Right renal pelvis (tissue), 4 donors: ENCODE measurements at places on chromosomes 7 and 10. TPM values are rescaled to one million over a fixed set of nuclear protein-coding genes. Genes with fewer than 3 reads are reported as not detected.

- DNase-seq = no peak
Observed at GRCh38 chr7:28669330-28669729, 257.0 kb downstream of the CREB5 start.

- no peak for DNase-seq
Observed at GRCh38 chr7:142626420-142627035, 122.7 kb upstream of the PRSS1 start.

DNA sequence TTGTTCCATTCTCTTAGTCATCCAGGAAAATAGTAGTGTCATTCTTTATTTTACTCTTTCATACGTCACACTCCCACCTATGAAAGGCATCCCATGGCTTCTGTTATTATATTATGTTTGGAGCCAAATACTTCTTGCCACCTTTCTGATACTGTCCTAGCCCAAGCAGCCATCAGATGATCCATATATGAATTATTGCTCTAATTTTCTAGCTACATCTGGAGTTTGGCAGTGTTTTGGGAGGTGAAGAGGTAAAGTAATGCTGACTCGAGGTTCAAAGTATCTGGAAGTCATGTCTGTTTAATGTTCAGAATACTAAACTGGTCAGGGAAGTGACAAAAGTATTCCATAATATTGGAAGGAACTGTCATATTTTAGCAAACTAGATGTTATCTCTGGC is 362.5 kb downstream of the GPR37 start:
- DNase-seq = no peak

ANXA8L1 gene
- polyA plus RNA-seq = 0.19 TPM

DNA sequence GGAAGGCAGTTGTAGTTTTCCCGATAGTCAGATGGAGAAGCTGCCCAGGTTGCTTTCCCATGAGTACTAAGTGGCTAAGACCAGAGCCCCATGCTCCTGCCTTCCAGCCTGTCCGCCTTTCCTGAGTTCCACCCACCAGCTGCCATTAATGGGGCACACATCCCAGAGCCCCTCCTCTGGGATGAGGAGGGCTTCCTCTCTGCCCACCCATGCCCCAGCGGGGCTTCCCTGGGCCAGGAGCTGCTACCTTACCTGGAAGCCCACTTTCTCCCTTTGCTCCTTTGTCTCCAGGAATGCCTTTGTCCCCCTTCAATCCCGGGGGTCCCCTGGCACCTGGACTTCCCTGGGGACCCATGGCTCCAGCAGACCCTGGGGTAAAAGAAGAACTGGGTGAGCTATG is 7.8 kb downstream of the SFTPD start:
- DNase-seq = no peak

SERPINE1 gene
- 1.1 TPM for polyA plus RNA-seq

NUTM2A gene
- 3.0 TPM for polyA plus RNA-seq

- DNase-seq = no peak
Observed at GRCh38 chr7:120460949-120461348, 188.0 kb downstream of the KCND2 start.

CTAGE15 gene
- 1.4 TPM for polyA plus RNA-seq

DNA sequence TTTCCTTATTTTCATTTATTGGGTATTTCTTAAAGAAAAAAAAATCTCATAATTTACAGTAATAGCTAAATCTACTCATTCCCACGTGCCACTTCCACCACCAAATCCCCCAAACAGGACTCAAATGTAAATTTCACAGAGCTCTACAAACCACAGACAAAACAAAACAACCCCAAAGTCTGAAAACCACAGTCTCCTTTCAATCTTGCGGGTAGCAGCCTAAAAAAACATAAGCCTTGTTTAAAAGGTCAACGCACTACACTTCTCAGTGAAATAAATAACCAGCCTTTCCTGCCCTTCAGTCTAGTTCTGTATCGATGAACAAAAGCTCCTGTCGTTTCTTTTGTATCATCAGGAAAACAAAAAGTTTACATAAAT is 121.8 kb upstream of the AFAP1L2 start:
- DNase-seq = no peak

- DNase-seq = no peak
Observed at GRCh38 chr10:100886963-100887362, 25.8 kb upstream of the SLF2 start.

DNA sequence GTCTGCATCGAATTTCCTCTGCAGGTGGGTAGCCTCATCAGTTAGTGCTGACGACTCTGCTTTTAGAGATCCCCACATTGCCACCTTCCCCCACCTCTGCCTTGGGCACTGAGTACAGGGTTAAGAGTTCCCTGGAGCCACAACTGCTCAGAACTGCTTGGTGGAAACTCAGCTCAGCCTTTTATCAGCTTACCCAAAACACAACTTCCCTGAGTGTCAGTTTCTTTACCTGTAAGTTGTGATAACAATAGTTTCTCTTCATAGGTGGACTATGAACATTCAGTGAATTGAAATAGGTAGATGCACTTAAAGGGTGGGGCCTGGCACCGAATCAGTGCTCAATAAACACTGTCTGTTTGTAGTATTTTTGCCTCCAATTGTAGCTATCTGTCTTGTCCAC is 11.3 kb downstream of the ASB13 start:
- DNase-seq = no peak

FAM25A gene
- polyA plus RNA-seq = not detected

DNA sequence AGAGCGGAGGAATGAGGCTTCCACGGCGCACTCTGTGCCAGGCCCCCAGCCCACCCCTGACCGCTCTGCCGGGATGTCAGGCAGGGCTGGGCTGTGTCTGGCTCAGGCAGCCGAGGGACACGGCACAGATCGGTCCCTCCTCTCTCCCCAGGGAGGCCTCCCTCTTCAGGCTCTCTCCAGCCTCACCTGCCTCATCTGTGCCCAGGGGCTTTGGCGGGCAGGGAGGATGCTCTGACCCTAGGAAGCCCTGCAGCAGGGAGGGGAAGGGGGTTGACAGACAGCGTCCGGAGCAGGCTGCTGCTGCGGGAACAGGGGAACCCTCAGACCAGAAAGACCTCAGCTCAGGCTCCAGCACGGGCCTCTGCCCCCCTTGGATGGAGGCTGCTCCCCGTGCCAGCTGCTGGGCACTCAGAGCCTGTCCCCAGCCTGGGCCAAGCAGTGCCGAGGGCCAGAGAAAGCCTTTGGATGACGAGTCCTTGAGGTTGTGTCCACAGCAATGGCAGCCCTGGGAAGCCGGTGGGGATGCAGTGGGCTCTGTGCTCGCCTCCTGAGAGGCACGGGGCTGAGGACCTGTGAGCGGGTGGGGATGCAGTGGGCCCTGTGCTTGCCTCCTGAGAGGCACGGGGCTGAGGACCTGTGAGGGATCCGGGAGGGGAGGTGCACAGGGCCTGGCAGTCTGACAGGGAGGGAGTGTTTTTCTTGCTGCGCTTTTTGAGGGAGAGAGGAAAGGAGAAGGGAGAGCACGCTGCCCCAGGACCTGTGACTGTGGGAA is 66.9 kb downstream of the FOXL3 start:
- DNase-seq = no peak

DNA sequence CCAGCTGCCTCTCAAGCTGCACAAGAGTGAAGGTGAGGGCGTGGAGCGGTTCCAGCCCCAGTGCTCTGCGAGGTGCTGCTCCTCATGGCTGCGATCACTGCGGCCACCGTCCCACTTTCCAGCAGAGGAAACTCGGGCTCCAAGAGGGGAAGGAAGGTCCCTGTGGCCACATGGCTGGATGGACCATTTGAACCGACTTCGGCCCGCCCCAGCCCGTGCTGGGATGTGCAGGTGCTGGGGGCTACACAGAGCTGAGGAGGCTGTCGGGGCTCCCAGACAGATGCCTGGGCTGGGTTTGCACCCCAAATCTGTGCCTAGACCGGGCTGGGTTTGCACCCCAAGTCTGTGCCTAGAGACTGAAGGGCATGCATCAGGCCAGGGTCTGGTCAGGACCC is 186.6 kb downstream of the DNAJB6 start:
- DNase-seq = no peak

GARS1 gene
- 86.5 TPM for polyA plus RNA-seq
